Stimulated activated CD8-positive, alpha-beta memory T cell treated with anti-CD3 and anti-CD28 coated beads, Interleukin-7, amount 100 ng/mL, for 1 hour (primary cell): ENCODE measurements at places on chromosomes 12 and 14.

DNA sequence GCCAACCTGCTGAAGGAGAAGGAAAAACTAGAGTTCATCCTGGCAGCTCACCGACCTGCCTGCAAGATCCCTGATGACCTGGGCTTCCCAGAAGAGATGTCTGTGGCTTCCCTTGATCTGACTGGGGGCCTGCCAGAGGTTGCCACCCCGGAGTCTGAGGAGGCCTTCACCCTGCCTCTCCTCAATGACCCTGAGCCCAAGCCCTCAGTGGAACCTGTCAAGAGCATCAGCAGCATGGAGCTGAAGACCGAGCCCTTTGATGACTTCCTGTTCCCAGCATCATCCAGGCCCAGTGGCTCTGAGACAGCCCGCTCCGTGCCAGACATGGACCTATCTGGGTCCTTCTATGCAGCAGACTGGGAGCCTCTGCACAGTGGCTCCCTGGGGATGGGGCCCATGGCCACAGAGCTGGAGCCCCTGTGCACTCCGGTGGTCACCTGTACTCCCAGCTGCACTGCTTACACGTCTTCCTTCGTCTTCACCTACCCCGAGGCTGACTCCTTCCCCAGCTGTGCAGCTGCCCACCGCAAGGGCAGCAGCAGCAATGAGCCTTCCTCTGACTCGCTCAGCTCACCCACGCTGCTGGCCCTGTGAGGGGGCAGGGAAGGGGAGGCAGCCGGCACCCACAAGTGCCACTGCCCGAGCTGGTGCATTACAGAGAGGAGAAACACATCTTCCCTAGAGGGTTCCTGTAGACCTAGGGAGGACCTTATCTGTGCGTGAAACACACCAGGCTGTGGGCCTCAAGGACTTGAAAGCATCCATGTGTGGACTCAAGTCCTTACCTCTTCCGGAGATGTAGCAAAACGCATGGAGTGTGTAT lies 2.4 kb downstream of the FOS start:
- DNase-seq, result no peak

DNA sequence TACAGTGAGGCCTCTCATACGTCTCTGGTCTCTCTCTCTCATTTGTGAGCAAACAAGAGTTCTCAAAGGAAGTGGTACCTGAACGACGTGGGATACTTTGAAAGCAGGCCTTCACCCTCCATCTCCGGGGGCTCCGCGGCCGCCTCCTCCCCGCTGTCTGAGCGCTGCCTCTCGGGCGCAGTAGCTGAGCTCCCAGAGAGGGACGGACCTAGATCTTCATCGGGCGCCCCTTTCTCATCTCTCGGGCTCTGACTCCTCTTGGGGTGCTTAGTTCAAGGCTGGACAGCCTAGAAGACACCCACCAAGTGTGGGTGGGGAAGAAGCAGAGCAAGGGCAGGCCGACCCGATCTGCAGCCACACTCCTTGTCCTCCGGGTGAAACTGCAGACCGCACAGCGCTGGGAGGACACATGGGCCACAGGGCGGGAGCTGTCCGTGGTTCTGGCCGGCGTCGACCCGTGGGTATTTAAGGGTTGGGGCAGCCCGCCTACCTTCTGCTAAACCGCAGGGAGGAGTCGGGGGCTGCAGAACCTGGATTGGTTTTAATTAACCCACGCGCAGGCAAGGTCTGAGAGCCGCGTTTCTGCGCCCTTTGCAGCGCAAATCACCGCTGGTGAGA lies 92.7 kb downstream of the PAH start:
- DNase-seq, result no peak

- DNase-seq, result no peak
Observed at GRCh38 chr14:81819910-81820309, 286.3 kb upstream of the SEL1L start.

- no peak for DNase-seq
Observed at GRCh38 chr14:96065661-96066459, 26.7 kb downstream of the C14orf132 start.

- DNase-seq, result no peak
Observed at GRCh38 chr12:90953956-90954421, 987 bp downstream of the CCER1 start.

- no peak for DNase-seq
Observed at GRCh38 chr12:48954841-48955501, 2.3 kb downstream of the ARF3 start.

DNA sequence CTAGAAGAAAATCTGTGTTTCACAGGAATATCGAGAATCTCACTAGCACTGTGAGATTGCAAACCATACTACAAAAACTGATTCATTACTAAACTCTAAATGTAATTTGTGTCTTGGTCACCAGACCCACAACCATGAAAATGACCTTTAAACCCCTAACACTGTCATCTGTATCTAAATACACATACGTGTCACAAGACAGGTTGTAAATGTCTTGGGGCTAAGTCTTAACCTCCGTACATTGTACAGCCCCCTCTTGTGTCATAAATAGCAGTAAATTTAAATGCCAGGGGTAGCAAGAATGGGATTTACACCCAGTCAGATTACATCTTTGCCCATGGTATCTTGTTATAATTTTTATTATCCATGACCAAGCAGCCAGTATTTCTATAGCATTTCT lies 117.3 kb downstream of the GPR135 start:
- DNase-seq, result no peak

GRCh38 chr14:59695198-59695597 lies 118.6 kb upstream of the CCDC175 start:
- DNase-seq, result no peak

- DNase-seq, result no peak
Observed at GRCh38 chr12:50243507-50243906, 39.8 kb downstream of the LIMA1 start.

- DNase-seq, result no peak
Observed at GRCh38 chr14:77485901-77486678, 12.5 kb downstream of the ISM2 start.

DNA sequence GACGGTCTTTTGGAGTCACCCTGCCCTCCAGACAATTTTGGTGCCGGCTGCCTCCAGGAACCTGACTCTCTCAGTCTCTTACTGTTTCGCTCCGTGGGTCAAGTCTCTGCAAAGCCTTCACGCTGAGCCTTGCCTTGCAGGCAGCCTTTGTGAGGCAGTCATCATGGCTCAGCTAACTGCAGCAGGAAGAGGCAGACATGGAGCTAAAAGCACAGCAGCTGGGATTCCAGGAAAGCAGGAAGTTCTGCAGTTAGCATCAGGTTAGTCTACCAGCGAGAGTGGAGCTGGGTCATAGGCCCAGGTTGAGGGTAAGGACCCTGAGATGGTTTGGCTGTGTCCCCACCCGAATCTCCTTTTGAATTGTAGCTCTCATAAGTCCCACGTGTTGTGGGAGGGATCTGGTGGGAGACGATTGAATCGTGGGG lies 305.4 kb downstream of the PCNX1 start:
- no peak for DNase-seq

DNA sequence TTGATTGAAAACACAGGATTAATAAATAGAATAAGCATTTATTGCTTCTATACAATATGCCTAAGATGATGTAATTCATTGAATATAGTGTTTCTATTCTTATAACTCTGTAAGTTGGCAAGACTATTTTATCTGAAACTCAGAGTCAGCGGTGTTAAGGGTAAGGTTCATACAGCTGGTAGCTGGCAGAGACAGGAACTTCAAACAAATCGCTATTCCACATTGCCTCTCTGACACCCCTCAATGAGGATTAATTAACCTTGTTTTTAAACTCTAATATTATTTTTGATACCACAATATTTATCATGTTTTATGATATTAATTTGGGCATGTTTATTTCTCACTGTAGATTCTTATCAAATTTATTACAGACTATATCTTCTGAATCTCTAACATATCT lies 323.4 kb downstream of the ACSS3 start:
- DNase-seq, result no peak

DNA sequence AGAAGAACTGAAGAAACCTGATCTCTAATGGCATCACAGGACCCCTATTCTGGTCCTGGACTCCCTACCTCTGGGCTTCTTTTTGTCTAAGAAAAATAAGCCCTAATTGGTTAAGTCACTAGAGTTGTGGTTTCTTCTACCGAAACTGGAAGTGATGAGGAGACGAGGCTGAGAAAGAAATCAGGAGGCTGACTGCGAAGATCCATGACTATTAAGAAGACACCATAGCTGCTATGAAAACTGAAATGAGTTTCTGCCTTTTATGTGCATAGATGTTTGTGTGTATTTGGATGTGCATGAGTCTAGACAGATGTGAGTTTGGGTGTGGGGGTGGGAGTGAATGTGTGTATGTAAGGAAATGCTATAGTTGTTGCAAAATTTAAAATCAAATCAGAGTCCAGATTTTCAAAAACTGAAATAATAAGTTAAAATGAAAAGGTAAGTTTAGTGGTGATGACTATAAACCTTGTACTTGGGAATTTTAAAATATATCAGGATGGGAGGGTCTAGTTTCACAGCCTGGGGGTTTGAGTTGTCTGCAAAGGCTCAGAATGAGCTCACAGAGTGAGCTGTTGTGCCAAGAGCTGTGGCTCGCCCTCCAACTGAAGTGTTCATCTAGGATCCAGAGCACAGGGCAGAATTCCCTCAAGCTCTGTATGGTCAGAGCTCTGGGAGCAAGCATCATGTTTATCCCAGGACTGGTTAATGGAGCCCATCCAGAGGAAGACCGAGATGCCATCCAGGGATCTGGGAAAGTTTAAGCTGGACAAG lies 94.9 kb downstream of the VCPKMT start:
- no peak for DNase-seq

DNA sequence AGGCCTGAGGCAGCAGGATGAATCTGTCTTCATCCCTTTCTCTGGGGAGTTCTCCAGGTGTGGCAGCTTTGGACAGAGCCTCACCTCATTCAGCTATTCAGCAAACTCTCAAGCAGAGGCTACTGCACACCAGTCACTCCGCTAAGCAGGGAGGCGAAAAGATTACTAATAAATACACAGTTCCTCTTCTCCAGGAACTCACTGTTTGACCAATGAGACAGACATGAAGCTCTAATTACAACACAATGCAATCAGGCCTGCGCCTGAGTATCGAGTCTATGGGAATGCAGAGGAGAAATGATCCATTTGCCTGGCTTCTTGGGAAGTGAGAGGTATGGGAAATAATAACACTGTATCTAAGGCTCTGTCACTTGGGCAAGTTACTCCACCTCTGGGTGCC lies 178.1 kb downstream of the CRADD start:
- no peak for DNase-seq

- DNase-seq, result no peak
Observed at GRCh38 chr12:111753144-111753881, 13.4 kb upstream of the ALDH2 start.

DNA sequence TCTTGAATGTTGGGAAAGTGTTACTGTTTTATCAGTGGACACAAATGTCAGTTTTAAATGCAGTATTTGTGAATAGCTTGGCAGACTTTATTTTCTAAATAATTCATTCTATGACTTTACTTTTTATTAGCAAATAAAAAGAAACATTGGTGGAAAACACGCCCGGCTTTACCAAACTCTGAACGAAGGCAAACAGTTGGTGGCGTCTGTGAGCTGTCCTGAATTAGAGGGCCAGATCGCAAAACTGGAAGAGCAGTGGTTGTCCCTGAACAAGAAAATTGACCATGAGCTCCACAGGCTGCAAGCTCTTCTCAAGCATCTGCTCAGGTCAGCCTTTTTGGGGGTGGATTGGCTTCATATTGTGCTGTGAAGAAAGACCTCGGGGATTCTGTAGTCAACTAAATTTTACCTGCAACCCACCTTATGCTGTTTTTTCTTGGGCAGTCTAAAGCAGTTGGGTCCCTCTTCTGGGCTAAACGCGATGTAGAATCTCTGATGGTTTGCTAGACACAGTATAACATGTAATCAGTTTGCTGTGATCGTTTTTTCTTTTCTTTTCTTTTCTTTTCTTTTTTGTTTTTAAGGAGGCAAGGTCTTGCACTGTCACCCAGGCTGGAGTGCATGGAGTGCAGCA lies 156.4 kb downstream of the ESR2 start:
- DNase-seq, result no peak

GRCh38 chr14:99527026-99527425 lies 45.8 kb downstream of the CCNK start:
- DNase-seq, result no peak

DNA sequence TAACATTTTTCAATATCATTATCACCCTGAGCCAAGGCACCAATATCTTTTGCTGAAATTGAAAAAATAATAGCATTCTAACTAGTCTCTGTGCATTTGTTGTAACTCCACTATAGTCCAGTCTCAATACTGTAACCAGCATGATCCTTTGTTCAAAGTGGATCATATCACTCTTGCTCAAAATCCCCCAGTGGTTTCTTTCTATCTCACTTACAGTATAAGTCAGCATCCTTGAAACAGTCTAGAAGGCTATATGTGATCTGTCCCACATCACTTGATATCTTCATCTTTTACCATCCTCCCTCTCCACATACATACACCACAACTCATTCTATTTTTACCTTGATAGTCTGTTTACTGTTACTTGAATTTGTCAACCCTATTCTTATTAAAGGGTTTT lies 435.7 kb downstream of the CCER1 start:
- no peak for DNase-seq

DNA sequence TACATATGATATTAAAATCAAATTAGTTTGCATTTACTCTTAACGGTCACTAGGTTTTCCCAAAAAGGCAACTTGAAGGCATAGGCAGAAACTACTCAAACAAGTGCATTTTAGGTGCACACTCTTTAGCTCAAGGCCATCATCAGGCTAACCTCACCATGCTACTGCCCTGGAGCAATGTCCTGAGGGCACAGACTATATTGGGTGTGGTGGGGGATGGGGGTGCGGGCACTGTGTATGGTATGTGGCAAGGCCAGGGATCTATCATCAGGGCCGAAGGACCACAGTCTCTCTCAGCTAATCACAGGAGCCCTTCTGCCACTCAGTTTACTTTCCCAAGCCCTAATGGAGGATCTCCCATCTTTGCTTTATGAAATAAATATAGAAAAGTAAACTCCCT lies 51.9 kb downstream of the SH2B3 start:
- DNase-seq, result no peak

DNA sequence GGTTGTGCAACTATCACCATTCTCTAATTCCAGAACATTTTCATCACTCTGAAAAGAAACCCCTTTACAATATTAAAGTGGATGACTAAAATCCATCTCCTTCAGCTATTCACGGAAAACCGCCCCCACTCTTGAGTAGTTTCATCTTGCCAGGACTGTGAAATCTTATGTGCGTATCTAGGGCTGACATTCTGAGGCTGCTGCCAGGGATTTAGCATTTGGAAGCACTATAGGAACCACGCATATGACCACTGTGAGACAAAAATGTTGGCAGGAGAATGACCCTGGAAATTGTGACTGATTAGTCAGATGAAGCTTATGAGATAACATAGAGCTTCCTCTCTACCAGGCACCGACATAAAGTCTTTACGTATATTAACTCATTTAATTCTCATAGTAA lies 305.2 kb upstream of the PDE3A start:
- DNase-seq, result no peak
